Muscle of leg (tissue), 16 donors: ENCODE measurements at places on chromosomes 12 and 14. TPM values are rescaled to one million over a fixed set of nuclear protein-coding genes. Genes with fewer than 3 reads are reported as not detected.

The POTEG gene
- not detected for total RNA-seq

The CPNE6 gene
- not detected for total RNA-seq

DNA sequence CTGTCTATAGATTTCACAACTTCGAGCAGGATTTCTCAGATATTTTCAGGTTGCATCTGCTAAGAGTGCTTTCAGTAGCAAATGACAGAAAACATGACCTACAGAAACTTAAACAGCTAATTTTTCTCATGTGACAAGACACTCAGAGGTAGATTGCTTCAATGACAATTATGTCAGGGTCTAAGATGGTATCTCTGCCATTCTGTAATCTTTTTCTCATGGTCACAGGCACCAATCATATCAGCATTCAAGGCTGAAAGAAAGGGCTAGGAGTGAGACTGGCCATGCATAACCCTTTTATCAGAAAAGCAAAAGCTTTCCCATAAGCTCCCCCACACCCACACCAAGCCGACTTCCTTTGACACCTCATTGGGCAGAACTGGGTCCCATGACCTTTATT, 450.5 kb upstream of the FAR2 start:
- DNase-seq, result no peak
- no peak overlapping the region for H3K27ac ChIP-seq
- H3K4me1 ChIP-seq, result no peaks in the 10 kb centered on the region
- no peaks in the 10 kb centered on the region for H3K27me3 ChIP-seq

DNA sequence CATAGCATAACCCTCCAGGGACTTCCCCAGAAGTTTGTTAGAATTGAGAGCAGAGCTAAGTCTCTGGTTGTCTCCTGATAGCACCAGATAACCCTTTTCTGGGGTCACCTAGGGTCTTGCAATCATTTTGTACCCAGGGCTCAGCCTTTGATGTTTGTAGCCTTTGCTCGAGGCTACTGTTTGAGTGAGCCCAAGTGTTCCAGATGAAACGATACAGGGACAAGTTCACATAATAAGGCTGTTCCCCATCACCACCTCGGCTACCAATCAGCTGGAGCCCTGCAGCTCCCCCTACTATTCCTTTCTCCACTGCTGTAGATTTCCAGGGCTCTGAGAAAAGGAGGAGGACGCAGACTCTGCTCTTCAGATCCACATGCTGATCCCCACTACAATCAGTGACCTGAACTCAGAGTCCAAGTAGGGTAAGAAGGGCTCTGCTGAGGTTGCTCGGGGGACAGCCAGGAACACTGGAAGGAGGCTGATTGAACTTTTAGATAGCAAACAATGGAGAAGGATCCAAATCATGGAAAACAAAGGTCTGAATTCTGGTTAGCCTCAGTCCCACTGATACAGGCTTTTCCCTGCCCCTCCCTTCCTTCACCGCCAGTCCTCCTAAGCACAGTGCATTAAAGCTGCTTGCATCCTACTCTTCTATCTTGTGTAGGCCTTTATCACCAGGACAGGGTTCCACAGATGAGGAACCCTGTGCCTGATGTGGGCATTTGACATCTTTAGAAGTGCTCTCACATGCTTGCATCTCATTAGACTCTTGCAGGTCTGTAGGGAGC, at the start of gene EDDM3A:
Gene EDDM3A (plus strand): TSS at position 317 of the 788 bp plus-strand sequence. CDS start 1,694 bp downstream, outside the sequence.
- no peak within 1 kb of the TSS for H3K4me3 ChIP-seq
- no peaks in the 10 kb centered on the region for H3K36me3 ChIP-seq
- no peak within 1 kb of the TSS for H3K27ac ChIP-seq

DNA sequence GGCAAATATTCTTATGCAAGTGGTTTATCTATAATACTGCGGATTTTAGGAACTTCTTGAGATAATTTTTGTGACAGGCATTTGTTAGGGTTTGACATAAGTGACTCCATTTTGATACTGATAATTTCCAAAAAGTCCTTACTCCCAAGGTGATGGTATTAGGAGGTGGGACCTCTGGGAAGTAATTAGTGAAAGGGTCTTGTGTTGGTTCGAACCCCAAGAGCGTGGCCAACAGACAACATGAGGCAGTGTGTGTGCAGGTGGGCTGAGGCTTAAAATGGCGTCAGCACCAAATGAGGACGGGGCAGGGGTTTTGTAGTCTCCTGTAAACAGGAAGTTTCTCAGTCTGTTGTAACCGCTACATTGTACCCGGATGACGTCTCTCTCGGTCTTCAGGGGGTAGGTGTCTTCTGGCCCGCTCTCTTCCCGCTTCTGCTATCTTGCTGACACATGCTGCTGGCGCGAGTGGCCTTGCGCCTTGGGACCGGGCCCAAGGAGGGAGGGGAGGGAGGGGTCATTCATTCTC, 1.7 kb upstream of the C12orf43 start:
- peaks cover 1% of the 10 kb centered on the region for H3K36me3 ChIP-seq
- no peak for DNase-seq
- no peaks in the 10 kb centered on the region for H3K27me3 ChIP-seq
- no peak overlapping the region for H3K27ac ChIP-seq

GRCh38 chr12:92757597-92758121, 54.9 kb downstream of the PLEKHG7 start:
- no peak for DNase-seq
- peaks cover 5% of the 10 kb centered on the region for H3K4me1 ChIP-seq
- no peak overlapping the region for H3K4me3 ChIP-seq
- H3K27ac ChIP-seq, result peak overlapping the region; percentile 8
- H3K27me3 ChIP-seq, result no peaks in the 10 kb centered on the region

GRCh38 chr12:18146363-18146762, 56.4 kb upstream of the RERGL start:
- H3K4me3 ChIP-seq, result no peak overlapping the region
- DNase-seq, result peak; percentile 9
- no peak overlapping the region for H3K27ac ChIP-seq

DNA sequence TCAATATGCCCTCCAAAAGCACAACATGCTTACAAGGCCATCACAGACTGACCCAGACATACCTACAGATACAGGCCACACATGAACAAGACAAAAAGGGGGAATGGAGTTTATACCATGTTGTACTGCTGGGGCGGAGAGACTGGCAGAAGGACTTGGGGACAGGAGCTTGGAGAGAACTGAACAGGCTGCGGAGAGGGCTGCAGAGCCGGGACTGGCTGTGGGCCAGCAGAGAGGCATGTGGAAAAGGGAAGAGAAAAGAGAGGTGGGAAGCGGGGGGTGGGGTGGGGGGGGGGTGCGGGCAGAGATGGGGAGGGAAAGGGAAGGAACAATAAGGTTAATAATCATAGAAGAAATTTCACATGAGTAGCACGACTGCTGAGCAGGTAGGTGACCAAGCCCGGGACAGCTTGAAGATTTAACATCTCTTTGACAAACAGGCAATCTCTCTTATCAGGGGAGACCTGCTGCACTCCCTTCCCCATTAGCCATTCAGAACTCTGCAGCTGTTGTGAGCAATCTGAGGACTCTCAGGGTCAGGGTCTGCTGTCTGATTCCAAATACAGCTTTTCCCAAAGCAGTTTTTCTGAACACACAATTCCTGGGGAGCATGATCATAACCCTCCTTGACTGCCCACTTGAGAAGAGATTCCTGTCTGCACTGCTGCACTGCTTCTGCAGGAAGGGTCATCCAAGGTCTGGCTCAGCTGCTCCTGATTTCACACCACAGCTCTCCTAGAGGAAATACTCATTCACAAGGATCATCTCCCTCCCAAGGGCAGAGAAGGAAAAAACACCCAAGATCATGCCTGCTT, 21.6 kb upstream of the STAC3 start:
- peak; percentile 63 for DNase-seq
- H3K4me1 ChIP-seq, result peaks cover 19% of the 10 kb centered on the region
- no peak overlapping the region for H3K4me3 ChIP-seq
- H3K36me3 ChIP-seq, result peaks cover 50% of the 10 kb centered on the region
- H3K27ac ChIP-seq, result peak overlapping the region; percentile 68
- no peaks in the 10 kb centered on the region for H3K27me3 ChIP-seq

DNA sequence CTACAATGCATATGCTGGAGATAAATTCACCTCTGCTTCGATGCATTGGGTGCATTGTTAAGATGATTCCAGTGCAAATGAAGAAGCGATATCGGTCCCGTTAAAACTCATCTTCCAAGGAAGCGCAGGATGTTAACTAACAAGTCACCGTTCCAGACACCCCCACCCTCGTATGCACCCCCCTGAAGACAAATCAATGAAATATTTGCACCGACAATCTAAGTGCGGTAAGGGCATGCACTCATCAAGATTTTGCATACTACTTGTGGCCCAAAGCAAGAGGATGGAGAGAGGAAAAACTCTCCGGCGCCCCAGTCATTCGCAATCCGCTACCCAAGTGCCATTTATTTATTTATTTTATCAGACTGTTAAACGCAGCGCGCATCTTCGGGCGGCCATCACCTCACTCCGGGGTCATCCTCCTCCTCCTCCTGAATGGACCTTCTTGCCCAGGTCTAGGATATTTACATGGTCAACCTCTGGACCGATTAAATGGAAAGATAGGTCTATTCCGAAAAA, 1.2 kb downstream of the NOVA1 start:
- DNase-seq, result peak; percentile 58
- H3K27ac ChIP-seq, result peak overlapping the region; percentile 93
- no peaks in the 10 kb centered on the region for H3K4me1 ChIP-seq
- H3K27me3 ChIP-seq, result no peaks in the 10 kb centered on the region
- peak overlapping the region; percentile 68 for H3K4me3 ChIP-seq
- H3K36me3 ChIP-seq, result no peaks in the 10 kb centered on the region

DNA sequence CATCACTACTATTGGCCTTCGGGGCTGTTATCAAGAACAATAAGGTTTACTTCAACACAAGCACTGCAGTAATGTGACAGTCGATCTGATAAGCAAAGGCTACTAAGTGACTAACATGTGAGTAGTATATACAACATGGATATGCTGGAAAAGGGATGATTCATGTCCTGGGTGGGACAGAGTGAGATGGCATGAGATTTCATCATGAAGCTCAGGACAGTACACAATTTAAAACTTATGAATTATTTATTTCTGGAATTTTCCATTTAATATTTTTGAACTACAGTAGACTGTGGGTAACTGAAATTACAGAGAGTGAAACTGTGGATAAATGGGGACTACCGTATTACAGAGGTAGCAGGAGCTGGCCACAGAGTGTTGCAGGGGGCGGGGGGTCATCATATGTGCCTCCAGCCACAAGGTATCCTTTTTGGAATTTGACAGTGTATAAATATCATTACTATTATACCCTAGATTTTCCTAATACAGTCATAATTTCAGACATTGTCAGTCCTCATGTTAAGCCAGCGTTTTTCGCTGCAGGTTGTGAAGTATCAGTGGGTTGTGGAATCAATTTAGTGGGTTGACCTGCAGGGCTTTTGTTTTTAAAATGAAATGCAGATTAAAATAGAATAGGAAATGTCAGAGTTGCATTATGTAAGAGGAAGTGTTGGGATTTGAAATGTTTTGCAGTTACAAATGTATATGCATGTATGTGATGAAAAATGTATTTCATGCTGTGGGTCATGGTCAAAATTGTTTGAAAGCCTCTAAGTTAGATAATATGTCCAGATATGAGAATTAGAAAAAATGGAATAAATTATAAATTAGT, 148.0 kb upstream of the NUDT4 start:
- no peak overlapping the region for H3K4me3 ChIP-seq
- no peaks in the 10 kb centered on the region for H3K36me3 ChIP-seq
- H3K4me1 ChIP-seq, result peaks cover 4% of the 10 kb centered on the region
- DNase-seq, result no peak
